Left ventricle myocardium inferior (tissue), 1 donor: ENCODE measurements at places on chromosomes 7 and 10. TPM values are rescaled to one million over a fixed set of nuclear protein-coding genes. Genes with fewer than 3 reads are reported as not detected.

Gene PDE6C
- not detected for total RNA-seq

DNA sequence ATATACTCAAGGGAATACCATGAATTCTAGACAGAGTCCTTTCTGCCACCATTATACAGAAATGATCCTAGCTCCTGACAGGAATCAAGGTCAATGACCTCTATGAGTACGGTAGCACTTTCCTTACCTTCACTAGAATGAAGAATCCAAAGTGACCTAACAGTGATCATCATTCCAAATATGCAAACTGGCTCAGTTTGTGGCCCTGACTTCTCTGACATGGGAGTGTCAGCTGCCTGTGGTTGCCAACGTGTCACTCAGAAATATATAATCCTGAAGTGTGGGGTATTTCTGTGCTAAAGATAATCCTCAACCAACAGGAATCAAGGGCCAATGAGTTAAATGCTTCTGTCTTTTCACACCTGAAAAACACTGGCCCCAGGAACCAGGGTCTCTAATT is 45.7 kb downstream of the COPG2 start:
- H3K27me3 ChIP-seq: no peaks in the 10 kb centered on the region
- peaks cover 18% of the 10 kb centered on the region for H3K36me3 ChIP-seq
- DNase-seq: no peak
- no peaks in the 10 kb centered on the region for H3K4me1 ChIP-seq
- no peak overlapping the region for H3K27ac ChIP-seq

DNA sequence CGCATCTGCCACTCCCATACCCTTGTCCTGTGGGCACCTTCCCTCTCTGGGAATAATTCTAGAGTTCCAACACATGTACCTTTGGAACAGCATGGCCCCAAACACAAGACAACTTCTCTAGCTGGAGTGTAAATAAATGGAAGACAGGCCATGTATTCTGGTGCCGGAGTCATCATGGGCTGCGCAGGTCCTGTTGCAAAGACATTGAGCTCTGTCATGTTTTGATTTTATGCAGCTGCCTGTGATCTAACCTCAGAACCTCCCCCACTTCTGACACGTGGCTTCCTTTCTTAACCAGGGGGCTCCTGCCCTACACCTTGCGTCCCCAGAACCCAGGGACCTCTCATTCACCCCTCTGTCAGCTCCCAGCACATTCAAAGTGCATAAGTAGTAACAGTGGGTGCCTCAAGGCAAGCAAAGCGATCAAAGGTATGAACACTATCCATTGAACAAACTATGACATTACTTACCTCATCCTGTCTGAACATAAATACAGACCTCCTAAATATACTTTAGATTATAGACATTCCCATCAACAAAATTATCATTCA is 219.9 kb downstream of the FGFR2 start:
- H3K27ac ChIP-seq: no peak overlapping the region
- DNase-seq: no peak
- no peaks in the 10 kb centered on the region for H3K36me3 ChIP-seq
- H3K27me3 ChIP-seq: no peaks in the 10 kb centered on the region

Gene TLL2
- 7.0 TPM for total RNA-seq

DNA sequence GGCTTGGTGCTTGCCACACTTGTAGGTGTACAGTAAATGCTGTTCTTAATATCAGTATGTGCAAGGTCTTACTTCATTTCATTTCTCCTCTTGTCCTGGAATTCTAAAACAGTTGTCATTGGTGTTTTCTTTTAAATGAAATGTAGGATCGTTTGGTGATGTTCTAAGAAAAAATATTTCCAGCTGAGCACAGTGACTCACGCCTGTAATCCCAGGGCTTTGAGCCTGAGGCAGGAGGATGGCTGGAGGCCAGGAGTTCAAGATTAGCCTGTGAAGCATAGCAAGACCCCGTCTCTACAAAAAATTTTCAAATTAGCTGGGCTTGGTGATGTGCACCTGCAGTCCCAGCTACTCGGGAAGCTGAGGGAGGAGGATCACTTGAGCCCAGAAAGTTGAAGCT is 32.6 kb upstream of the ELN start:
- H3K4me3 ChIP-seq: no peak overlapping the region
- DNase-seq: no peak
- no peak overlapping the region for H3K27ac ChIP-seq

Gene MMP21
- not detected for total RNA-seq

Gene JCAD
- total RNA-seq: 23.5 TPM

Gene NSUN5
- total RNA-seq: 15.9 TPM

DNA sequence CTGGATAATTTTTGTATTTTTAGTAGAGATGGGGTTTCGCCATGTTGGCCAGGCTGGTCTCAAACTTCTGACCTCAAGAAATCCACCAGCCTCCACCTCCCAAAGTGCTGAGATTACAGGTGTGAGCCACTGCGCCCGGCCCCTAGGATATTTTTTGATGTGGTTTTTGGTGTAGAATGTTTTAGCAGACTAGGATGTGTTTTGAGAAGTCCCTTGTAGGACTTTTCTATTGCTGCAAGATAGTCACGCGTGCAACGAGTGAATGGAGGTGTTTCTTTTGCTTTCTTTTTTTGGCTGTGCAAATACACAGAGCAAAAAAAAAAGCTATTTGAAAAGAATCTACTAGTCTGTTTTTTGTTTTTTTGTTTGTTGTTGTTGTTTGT is 29.8 kb upstream of the KLF6 start:
- H3K36me3 ChIP-seq: no peaks in the 10 kb centered on the region
- no peak overlapping the region for H3K27ac ChIP-seq
- peaks cover 28% of the 10 kb centered on the region for H3K4me1 ChIP-seq

Gene PRRT4
- 1.6 TPM for total RNA-seq

Gene GLCCI1
- 5.8 TPM for total RNA-seq

Gene CYP3A4
- not detected for total RNA-seq

- peak; percentile 31 for DNase-seq
- H3K36me3 ChIP-seq: no peaks in the 10 kb centered on the region
- peaks cover 18% of the 10 kb centered on the region for H3K4me1 ChIP-seq
- peak overlapping the region; percentile 39 for H3K4me3 ChIP-seq
Observed at GRCh38 chr10:123995461-123996131, 97.8 kb downstream of the CHST15 start.

DNA sequence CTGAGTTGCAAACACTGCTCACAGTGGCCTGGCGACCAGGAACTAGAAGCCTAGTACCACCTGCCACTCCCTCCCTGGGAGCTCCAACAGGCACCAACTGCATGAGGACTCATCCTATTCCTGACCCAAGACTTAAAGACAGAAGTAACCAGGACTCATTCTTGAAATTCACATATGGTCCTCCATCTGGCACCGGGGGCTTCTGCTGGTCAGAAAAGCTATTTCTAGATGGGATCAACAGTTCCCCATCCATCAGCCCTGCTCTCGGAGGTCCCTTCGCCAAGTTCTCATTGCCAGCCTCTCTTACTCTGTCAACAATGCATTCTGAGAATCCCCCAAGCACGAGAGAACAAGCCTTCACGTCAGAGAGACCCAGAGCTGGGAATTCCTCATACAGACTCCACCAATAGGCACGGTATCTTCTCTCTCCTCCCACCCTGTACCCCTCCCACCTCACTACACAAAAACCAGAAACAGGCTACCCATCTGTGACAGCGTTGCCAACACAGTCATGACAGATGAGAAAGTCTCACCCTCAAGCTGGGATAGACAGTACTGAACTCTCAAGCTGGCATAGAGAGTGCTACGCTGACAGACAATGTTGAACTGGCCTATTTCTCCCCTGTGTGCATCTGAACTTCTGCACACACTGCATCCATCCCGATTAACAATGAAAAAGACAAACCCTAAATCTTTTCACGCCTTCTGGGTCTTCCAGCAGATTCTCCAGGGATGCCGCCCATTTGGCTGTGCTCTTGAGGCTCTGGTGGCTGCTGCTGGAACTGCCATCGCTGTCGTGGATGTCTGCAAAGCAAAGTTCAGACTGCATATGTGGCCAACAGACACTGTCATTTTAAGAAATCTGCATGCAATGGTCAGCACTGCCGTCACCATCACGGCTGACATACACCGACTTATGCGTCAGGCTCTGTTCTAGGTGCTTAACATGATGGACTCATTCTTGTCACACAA is 15.6 kb downstream of the RGS10 start:
- no peak for DNase-seq
- no peaks in the 10 kb centered on the region for H3K4me1 ChIP-seq
- no peaks in the 10 kb centered on the region for H3K36me3 ChIP-seq

Gene GATA3
- total RNA-seq: 1.4 TPM

DNA sequence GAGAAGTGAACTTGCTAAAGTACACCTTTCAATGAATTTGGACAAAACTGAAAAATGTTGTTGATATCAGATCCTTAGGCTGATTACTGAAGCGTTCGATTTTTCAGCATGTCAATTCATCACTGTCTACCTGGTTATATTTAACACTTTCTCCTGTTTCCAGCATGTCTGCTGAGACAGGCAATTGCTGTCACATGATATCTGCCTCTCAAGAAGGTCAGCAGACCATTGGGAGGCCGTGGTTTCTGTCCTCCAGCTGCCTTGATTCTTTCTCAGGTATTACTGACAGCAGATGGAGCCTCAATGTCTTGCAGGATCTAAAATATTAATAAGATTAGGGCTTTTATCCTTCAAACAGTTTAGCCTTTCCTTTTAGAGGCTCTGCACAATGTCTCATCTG is 127.5 kb downstream of the SNX10 start:
- H3K36me3 ChIP-seq: no peaks in the 10 kb centered on the region
- H3K4me1 ChIP-seq: no peaks in the 10 kb centered on the region
- no peak overlapping the region for H3K4me3 ChIP-seq

GRCh38 chr7:32204361-32205018 is 134.3 kb upstream of the PDE1C start:
- peaks cover 10% of the 10 kb centered on the region for H3K27me3 ChIP-seq
- peak; percentile 69 for DNase-seq
- no peaks in the 10 kb centered on the region for H3K36me3 ChIP-seq
- peak overlapping the region; percentile 55 for H3K4me3 ChIP-seq
- H3K4me1 ChIP-seq: peaks cover 9% of the 10 kb centered on the region

GRCh38 chr10:107417446-107417845 is 252.9 kb upstream of the SORCS1 start:
- no peaks in the 10 kb centered on the region for H3K27me3 ChIP-seq
- no peak for DNase-seq
- no peak overlapping the region for H3K4me3 ChIP-seq
- H3K36me3 ChIP-seq: no peaks in the 10 kb centered on the region
- H3K27ac ChIP-seq: no peak overlapping the region

GRCh38 chr7:82605247-82605864 is 161.8 kb upstream of the CACNA2D1 start:
- H3K27ac ChIP-seq: no peak overlapping the region
- DNase-seq: no peak
- H3K36me3 ChIP-seq: no peaks in the 10 kb centered on the region
- H3K4me3 ChIP-seq: no peak overlapping the region
- H3K4me1 ChIP-seq: no peaks in the 10 kb centered on the region

DNA sequence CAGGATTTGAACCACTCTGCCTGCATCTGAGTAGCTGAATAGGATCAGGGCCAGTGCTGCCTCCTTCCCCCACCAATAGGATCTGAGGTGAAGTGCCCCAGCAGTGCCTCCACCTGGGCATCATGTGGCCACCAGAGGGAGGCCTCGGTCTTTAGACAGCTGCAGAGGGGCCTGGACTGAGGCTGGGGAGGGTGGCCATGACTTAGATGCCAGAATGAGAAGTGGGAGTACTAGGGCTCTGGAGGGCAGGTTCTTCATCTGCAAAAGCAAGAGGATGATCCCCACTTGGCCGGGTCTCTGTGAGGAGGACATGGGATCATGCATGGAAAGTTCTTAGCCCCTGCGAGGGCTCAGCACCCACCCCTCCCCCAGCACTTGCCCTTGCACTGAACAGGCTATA is 56.9 kb downstream of the NEUROG3 start:
- H3K4me3 ChIP-seq: no peak overlapping the region
- H3K27me3 ChIP-seq: no peaks in the 10 kb centered on the region
- peaks cover 6% of the 10 kb centered on the region for H3K36me3 ChIP-seq
- H3K27ac ChIP-seq: no peak overlapping the region
- DNase-seq: no peak

GRCh38 chr10:44205067-44205466 is 179.8 kb downstream of the CXCL12 start:
- H3K27ac ChIP-seq: no peak overlapping the region
- no peaks in the 10 kb centered on the region for H3K36me3 ChIP-seq
- H3K27me3 ChIP-seq: no peaks in the 10 kb centered on the region
- peaks cover 9% of the 10 kb centered on the region for H3K4me1 ChIP-seq

- H3K27ac ChIP-seq: no peak overlapping the region
- no peak overlapping the region for H3K4me3 ChIP-seq
- no peaks in the 10 kb centered on the region for H3K36me3 ChIP-seq
- DNase-seq: no peak
Observed at GRCh38 chr10:3668966-3669330, 116.1 kb downstream of the KLF6 start.

DNA sequence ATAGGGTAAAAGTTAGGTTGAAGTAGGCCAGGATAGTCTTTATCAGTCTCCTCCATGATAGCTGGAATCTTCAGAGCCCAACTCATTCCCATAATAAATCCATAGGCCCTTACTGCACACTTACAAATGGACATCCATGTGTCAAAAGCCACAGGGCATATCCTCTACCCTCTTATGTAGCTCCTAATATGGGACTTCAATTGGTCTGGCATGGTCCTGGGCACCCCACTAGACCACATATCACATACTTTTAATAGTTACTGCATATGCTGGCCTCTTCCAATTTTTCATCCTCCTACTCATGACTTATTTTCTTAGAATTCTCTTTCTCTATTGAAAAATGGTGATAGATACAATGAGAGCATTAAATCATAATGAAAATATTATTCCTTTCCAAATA is 169.3 kb downstream of the MAGI2 start:
- H3K27me3 ChIP-seq: no peaks in the 10 kb centered on the region
- peaks cover 9% of the 10 kb centered on the region for H3K4me1 ChIP-seq
- H3K36me3 ChIP-seq: no peaks in the 10 kb centered on the region
- H3K4me3 ChIP-seq: no peak overlapping the region
- no peak for DNase-seq
- no peak overlapping the region for H3K27ac ChIP-seq

DNA sequence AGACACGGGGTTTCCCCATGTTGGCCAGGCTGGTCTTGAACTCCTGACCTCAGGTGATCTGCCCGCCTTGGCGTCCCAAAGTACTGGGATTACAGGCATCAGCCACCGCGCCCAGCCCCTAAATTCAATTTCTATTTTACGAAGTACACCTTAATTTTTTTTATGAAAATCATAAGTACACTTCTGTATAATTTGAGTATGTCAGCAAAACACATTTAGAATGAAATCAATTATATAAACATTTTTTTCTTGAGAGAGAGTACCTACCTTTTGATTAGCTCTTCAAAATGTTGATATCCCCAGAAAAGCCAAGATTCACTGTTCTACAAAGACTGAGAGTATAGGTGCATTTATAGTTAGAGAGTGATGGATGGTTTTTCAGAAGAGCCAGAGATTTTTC is 20.5 kb upstream of the ITGA8 start:
- no peaks in the 10 kb centered on the region for H3K27me3 ChIP-seq
- H3K4me3 ChIP-seq: no peak overlapping the region
- H3K36me3 ChIP-seq: no peaks in the 10 kb centered on the region
- DNase-seq: no peak
- H3K27ac ChIP-seq: no peak overlapping the region
- peaks cover 4% of the 10 kb centered on the region for H3K4me1 ChIP-seq

- no peaks in the 10 kb centered on the region for H3K27me3 ChIP-seq
- H3K36me3 ChIP-seq: no peaks in the 10 kb centered on the region
- H3K27ac ChIP-seq: no peak overlapping the region
- DNase-seq: no peak
Observed at GRCh38 chr7:42244828-42245227, 7.8 kb upstream of the GLI3 start.

GRCh38 chr10:62186999-62187675 is 81.5 kb downstream of the RTKN2 start:
- DNase-seq: no peak
- no peaks in the 10 kb centered on the region for H3K27me3 ChIP-seq
- H3K36me3 ChIP-seq: no peaks in the 10 kb centered on the region
- no peak overlapping the region for H3K4me3 ChIP-seq
- H3K27ac ChIP-seq: no peak overlapping the region
